Epithelial cell of esophagus (primary cell): ENCODE measurements at places on chromosomes 12 and 14.

DNA sequence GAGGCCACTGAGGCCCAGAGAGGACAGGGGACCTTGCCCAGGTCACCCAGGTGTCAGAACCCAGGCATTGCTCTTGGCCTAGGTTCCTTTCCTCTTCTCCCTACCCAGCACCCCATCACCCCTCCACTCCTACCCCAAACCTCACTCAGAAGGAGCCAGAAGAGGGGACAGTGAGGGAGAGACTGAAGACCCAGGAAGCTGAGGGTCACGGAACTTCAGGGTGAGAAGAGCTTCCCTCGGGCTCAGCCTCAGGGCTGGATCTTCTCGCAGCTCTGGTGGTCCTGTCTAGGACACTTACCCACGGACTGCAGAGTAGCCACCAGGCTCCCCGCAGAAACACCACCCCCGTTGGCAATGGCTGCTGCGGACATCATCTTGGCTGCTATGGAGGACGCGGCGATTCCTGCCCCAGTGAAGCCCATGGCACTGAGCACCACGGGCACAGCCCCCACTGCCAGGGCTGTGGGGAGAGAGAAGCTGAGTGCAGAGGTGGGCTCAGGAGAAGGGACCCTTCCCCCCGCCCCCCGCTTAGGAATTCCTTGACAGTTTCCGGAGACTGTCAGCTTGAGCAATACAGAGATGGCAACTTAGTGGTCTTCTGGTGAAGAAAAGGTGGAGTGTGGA is 1.1 kb downstream of the IFI27L2 start:
- DNase-seq: no peak

DNA sequence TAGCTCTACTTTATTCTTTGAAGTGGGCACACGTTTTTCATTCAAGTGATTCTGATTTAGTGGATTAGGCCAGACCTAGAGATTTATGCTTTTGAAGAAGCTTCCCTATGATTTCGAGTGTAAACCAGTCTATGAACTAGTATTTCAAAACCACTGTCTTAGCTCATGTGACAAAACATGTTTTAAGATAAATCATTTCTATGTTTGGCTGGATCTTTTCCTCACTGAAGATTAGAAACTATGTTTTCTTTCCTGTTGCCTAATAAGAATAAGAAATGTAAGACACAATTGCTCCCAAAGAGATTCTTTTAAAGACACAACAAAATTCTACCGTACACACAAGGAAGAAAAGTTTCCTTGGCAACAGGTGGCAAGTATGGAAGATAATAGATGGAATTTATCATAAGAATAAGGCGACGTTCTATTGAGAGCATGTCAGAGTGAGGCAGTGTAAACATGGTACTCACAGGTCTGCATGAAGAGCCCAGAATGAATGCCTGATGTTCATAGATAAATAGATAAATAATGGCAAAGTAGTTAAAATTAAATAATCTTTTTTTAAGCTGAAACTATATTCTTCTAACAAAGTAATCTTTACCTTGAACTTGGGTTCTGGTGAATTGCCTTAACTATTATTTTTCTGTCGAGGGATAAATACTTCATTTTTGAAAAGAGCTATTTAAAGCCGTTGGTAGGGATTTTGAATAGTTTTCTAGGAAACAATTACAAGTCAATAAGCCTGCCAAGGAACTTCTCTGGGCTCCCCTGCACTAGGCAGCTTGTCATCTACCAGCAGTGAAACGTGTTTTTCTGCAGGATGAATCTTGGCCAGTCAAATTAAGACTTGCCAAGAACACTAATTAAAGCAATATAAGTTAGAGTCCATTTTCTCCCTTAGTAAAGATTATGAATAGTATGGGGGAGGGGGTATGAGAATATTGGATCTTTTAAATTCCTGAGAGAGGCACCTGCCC is 34.1 kb upstream of the C12orf75 start:
- no peak for DNase-seq

GRCh38 chr14:95463171-95463901 is 53.1 kb downstream of the SYNE3 start:
- no peak for DNase-seq

- DNase-seq: no peak
These were observed 138.5 kb upstream of the NOS1 start for GRCh38 chr12:117499759-117500485.

- DNase-seq: no peak
These were observed 509.1 kb downstream of the VRK1 start for GRCh38 chr14:97306133-97306759.

DNA sequence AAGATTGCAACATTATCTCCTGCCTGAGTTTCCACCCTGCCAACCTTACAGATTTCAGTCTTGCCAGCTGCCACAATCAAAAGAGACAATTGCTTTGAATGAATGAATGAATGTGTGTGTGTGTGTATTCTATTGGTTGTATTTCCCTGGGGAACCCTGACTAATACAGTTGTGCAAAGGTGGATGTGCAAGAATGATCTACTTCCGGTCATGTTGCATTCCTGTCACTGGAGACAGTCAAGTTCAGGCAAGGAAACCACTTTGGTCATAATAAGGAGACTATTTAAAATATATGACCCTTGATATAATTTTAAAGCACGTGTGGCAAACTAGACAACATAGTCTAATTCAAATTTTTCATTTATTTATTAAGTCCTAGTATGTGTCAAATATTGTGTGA is 13.1 kb downstream of the RERG start:
- DNase-seq: peak; percentile 78

DNA sequence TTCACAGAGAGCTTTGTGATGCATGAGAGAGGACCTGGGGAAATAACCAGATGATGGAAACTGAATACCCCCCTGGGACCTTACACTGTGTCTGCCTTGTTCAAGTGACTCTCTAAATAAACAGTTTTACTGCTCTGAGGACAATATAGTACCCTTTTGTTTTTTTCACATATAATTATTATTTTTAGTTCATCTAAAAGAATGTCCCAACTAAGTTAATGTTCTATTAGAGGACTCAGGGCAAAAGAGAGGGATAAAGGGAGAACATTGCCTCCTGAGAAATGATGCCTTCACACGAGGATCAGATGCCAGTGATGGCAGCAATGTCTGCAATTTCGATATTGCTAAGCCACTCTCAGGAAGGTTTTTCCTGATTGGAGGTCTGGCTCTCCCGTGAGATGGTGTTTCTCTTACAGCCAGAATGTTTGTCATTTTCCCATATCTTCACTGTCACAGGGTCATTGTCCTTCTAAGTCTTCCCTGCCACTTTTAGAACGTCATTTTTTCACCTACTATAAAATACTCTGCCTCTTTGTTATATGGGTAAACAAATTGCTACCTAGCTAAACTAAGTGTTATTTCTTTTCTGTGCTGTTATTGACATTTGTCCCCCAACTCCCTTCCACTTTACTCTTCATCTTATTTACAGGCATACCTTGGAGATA is 201.6 kb downstream of the RAD51B start:
- no peak for DNase-seq

DNA sequence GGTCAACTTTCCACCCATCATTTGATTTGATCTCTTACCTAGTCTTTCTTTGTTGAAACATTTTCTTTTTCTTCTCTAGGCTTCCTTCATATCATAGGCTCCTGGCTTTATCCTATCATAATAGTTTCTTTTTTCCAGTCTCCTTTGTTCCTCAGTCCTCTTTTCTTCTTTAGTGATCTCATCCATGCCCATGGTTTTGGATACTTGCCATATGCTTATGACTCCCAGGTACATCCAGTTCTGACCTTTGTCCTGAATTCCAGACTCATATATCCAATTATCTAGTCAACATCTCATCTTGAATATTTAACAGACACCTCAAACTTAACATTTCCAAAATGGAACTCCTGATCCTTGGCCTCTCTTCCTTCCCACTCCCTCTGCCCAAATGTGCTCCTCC is 36.1 kb upstream of the KRAS start:
- DNase-seq: peak; percentile 88

GRCh38 chr12:89663577-89664357 is 44.9 kb downstream of the ATP2B1 start:
- peak; percentile 51 for DNase-seq

GRCh38 chr12:80979816-80980215 is 42.1 kb upstream of the LIN7A start:
- DNase-seq: peak; percentile 11

DNA sequence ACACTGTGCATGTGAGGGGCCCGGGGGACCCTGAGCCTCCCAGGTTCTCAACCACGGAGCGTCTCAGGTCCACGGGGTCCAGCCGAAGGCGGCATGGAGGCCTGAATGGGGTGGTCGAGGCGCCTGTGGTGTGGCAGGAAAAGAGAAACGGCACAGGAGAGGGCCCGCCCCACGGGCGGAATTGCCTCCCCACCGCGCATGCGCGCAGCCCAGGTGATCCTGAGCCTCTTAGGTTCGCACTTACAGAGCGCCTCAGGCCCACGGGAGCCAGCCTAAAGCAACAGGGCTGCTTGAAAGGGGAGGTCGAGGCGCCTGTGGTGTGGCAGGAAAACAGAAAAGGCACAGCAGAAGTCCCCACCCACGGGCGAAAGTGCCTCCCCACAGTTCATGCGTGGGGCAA is 311.0 kb downstream of the ALG10 start:
- no peak for DNase-seq

GRCh38 chr14:68719634-68720384 is 73.1 kb downstream of the ZFP36L1 start:
- DNase-seq: no peak

DNA sequence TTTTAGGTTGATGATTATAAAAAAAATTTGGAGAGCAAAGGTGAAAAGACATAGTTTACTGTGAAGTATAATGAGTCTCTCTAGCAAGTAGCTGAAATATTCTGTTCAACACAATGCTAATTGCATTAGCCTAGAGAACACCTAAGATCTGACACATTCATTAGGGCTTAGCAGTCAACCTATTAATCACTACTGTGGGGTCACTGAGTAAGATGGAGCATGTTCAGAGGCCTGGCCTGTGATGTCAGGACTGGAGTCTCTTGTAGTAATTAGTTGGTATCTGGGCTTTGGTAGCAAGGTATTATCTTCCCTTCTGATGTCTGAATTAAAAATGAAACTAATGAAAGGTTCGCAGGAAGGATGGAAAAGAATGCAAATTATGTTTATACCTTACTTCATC is 112.7 kb downstream of the SLC16A7 start:
- peak; percentile 77 for DNase-seq

DNA sequence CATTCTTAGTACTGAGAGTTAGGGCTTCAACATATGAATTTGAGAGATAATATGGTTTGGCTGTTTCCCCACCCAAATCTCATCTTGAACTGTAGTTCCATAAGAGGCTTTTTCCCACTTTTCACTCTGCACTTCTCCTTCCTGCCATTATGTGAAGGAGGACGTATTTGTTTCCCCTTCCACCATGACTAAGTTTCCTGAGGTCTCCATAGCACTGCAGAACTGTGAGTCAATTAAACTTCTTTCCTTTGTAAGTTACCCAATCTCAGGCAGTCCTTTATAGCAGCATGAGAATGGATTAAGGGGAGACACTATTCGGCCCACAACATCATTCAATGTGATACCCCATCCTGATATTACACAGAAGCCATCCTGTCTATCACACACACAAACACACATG is 36.8 kb upstream of the ALG10B start:
- peak; percentile 65 for DNase-seq
